ENCODE measurements at places on chromosomes 7 and 10. TPM values are rescaled to one million over a fixed set of nuclear protein-coding genes. Genes with fewer than 3 reads are reported as not detected.

TLL2 gene
- 1.3 TPM for total RNA-seq

COL1A2 gene
- 3.0 TPM for total RNA-seq

SUN3 gene
- total RNA-seq = 4.5 TPM

NKX2-3 gene
- not detected for total RNA-seq

KLF6 gene
- 82.2 TPM for total RNA-seq

ASCC1 gene
- total RNA-seq = 34.5 TPM

SLC26A5 gene
- total RNA-seq = 0.15 TPM

TNS3 gene
- 9.1 TPM for total RNA-seq

CD36 gene
- 0.32 TPM for total RNA-seq

BHLHA15 gene
- total RNA-seq = 5.2 TPM

GRM8 gene
- total RNA-seq = 0.05 TPM

TAS2R16 gene
- total RNA-seq = not detected

ATP5MK gene
- 556 TPM for total RNA-seq

ZNF425 gene
- 2.1 TPM for total RNA-seq

CNTNAP2 gene
- total RNA-seq = 0.37 TPM

CHAT gene
- not detected for total RNA-seq

CPA2 gene
- 1.5 TPM for total RNA-seq

MET gene
- total RNA-seq = 200 TPM

CPED1 gene
- 1.2 TPM for total RNA-seq

MPP7 gene
- 64.5 TPM for total RNA-seq

MDH2 gene
- total RNA-seq = 357 TPM

TMEM176A gene
- total RNA-seq = not detected

PTPRE gene
- total RNA-seq = 12.3 TPM

SRI gene
- total RNA-seq = 114 TPM

MUC12 gene
- 0.64 TPM for total RNA-seq

KIF20B gene
- 50.2 TPM for total RNA-seq

ASB4 gene
- 0.12 TPM for total RNA-seq

METTL27 gene
- 30.4 TPM for total RNA-seq

DDIT4 gene
- 462 TPM for total RNA-seq

Data from HCT116 (cell line).